ENCODE measurements at places on chromosomes 2 and 18.

DNA sequence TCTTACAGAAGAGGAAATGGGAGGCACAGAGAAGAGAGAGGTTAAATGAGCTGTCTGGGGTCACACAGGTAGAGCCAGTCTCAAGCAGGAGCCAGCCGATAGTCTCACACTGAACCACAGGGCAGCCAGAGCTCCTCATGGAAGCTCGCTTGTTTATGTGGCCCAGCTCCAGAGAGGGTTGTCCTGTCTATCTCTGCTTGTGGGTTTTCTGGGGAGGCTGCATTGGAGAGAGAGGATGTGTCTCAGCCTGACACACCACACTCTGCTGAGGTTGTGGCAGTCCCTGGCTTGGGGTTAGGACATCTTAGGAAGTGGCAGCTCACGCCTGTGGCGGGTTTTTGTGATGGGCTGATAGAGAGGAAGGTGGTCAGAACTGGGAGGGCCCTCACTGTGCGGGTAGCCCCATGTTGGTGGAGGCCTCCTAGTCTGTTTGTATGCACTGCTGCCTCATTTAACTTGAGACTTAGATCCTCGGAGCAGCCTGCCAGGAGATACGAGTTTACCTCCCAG is 52.3 kb downstream of the TCF7L1 start:
- DNase-seq, result no peak

- no peak for DNase-seq
Measured at GRCh38 chr2:735670-736218, 58.5 kb upstream of the TMEM18 start.

DNA sequence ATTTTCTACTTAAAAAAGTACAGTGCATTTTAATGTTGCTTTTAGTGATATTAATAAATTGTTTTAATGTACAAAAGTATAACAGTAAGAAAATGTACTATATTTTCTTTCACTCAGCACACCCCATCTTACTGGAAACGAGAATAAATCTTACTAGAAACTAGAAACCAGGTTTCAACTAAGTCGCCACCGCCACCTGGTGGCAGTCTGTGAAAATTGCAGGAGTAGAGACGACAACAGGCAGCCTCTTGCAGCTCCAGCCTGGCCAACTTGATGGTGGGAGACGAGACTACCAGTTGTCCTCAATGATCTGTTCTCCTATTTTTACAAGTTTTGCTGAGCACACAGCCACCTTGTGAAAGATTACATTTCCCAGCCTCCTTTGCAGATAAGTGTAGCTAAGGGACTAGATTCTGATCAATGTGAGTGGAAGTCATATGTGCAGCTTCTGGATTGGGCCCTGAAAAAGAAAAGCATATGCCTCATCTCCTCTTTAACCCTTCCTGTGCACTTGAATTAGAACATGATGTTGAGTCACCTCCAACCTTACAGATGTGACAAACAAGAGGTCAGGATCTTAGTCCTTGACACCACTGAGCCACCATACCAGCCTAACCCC is 8.7 kb downstream of the OTOF start:
- DNase-seq, result peak; percentile 74

DNA sequence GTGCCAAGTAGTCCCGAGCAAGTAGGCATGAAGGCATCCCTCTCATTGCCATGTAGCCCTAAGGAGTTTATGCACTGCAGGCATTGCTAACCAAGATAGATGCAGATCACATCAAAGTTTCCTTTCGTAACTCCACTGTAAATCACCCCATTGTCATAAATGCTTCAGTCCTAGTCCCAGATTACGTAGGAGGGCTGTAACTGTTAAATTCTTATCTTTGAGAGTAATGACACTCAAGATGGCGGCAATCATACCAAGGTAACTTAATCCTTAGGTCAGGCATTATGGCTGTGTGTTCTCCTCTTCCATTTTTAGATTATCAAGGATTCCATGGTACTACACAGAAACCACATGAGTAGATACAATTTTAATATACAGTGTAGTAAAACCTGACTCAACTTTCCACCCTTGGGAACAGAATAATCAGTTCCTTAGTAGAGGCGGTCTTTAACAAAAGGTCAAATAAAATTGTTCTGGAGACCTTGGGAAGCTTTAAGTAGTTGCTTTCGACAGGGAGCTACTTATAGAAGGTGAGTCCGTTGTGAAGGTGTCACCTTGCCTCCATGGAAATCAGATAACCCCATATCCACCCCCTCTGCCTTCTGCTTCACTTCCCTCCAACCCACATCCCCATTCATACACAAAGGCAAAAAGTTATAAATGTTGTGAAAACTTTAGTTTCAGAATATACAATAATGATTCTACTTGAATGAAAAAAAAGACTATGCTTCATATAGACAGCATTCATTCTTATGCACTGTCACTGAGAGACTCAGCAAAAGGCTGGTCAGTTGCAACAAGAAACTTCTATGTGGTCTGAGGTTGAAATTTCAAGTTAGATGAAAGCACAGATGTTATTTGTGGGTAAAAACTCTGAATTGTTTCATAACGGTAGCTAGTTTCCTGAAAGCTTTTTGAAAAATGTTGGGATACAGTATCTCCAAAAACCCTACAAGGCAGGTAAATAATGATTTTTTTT is 64.8 kb upstream of the GALNT5 start:
- DNase-seq, result no peak

- no peak for DNase-seq
Measured at GRCh38 chr2:12718711-12719399, 2.1 kb downstream of the TRIB2 start.

DNA sequence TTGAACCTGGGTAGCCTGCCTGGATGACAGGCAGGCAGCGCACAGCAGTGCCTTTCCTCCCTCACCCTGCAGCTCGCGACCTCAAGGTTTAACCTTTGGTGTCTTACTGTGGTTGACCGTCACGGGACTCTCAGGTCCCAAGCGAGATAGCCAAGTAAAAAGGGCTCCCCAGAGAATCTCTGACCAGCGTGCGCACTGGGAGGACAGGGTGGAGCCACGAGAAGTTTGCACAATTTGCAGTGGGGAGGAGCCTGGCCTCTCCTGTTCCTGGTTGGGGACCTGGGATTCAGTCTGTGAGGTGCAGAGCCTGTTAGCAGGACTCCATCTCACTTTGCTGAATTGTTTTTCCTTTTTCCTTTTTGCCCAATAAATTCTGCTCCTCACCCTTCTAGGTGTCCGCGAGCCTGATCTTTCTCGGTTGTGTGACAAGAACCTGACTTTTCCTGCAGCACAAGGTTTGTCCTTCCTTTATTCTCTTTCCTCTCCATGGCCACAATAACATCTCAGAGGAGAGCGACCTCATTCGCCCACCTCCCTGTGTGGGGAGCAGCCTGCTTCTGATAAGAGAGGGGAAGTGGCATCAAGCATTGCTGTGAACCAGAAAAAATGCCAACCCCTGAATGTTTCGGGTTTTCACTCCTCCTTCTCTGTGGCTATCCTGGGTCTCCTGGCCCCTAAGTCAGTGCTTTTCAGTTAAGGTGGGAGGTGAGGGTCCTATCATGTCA is 36.2 kb downstream of the POU3F3 start:
- DNase-seq, result no peak

DNA sequence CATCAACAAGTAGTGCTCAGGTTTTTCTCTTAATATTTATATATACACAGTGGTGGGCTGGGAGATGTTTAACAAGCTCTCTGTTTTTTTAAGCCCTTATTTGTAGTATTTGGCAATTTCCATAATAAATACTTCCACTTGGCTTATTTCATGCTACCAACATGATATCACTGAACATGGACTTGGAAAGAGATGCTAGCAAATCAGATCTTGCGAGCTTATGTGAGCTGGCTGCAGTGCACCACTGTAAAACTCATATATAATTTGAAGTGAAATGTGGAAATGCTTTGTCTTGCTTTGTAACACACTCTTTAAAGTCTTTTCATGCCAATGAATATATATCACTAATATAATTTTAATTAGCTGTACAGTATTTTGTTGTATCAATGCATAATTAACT is 155.7 kb downstream of the ALK start:
- peak; percentile 21 for DNase-seq

DNA sequence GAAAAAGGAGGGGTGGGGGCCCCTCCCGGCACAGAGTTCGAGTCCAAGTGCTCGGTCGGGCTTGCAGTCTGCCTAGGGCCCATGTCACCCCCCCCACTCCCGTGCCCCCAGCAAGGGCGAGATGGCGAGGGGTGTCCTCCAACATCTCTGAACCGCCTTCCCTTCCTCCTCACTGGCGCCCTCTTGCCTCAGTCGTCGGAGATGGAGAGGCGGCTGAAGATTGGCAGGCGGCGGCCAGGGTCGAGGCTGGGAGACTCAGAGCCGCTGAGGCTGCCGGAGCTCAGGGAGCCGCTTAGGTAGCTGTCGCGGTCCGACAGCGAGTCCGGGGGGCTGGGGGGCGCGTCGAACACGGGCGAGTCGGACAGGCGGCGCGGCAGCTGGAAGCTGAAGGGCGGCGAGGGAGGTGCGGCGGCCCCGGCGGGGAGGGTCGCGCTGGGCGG is 2.3 kb downstream of the ZFP36L2 start:
- DNase-seq, result peak; percentile 38

DNA sequence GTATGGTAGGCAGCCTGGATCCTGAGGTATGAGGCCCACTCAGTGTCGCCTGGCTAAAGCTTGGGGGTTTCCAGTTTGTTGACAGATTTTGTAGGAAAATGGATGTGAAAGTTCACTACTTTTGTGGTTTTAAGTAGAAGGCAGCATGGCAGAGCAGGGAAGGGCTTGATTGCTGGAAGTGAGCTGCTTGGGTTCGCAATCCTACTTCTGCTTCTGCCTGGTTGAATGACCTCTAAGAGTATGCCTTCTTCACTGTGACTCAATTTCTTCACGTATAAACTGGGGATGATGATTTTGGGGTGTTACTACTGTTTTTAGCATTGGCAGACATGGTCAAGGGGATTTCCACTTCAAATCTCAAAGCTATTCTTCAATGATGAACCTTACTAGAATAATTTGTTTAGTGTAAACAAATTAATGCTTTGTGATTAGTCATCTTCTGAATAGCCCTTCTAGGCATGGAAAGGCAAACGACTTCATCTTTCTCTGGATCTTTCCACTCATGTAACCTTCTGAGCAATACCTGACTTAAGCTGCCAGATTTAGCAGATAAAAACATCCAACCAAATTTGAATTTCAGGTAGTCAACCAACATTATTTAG is 13.2 kb downstream of the BMP10 start:
- no peak for DNase-seq

DNA sequence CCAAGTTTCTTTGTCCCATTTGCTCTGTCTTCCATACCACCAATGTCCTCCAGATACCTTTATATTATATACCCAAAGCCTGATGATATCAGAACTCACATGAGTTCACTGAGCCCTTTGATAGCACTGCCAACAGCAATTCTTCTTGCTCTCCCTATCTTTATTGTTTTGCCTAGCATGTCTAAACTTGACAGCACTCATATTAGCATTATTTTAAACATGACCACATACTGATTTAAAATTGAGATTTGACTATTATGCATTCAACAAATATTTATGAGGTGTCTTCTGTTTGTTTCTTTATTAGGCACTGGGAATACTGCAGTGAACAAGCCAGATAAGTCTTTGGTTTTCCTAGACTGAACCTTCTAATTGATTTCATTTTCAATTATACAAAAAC is 587.3 kb upstream of the GCFC2 start:
- no peak for DNase-seq

DNA sequence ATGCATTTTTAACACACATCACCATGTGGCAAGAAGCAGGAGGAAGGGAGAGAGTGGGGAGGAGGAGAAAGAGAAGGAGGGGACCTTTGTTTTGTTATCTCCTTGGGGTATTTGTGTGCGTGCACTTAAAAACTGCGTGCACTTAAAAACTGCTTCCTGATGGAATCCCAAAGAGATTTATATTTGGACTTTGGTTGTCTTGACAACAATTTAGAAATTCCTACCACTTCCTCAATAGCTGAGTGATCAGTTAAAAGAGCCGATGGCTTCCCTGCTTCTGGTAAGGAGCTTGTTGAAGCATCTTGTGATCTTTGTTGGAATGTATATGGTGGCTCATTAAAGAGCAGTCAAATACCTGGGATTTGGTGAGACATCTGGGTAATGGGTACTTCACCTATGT is 4.5 kb downstream of the RAB31 start:
- DNase-seq, result peak; percentile 19

DNA sequence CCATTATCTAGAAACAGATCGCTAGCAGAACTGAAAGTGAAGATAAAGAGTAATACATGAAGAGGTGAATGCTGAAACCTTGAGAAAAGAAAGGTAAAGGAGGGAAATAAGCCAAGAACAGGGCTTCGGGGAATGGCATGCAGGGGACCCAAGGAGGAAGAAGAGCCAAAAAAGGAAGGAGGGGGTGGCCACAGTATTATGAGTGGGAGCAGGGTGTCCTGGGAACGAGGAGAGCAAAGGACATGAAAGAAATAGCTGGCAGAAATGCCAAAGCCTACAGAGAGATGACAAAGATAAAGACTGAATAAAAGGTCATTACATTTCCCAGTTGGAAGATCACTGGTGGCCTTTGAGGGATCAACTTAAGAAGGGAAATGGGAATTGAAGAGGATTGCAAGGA is 82.9 kb downstream of the ACTR3 start:
- DNase-seq, result no peak
